ENCODE measurements at places on chromosomes 3 and 15. TPM values are rescaled to one million over a fixed set of nuclear protein-coding genes. Genes with fewer than 3 reads are reported as not detected.

Gene GOLGA8N
- 3.5 TPM for total RNA-seq

Gene HTR3C
- total RNA-seq: not detected

Gene CLCN2
- total RNA-seq: 4.2 TPM

Gene GOLGA6L4
- not detected for total RNA-seq

Gene WDR76
- total RNA-seq: 2.6 TPM

Gene AGBL1
- total RNA-seq: under 0.01 TPM

Gene HTR3E
- total RNA-seq: not detected

Gene GPR156
- not detected for total RNA-seq

Gene GPR27
- total RNA-seq: 5.1 TPM

Gene DUSP7
- total RNA-seq: 1.8 TPM

Gene OXSR1
- 49.9 TPM for total RNA-seq

Gene NRG4
- not detected for total RNA-seq

Gene TMEM207
- not detected for total RNA-seq

Gene GPR87
- total RNA-seq: 0.37 TPM

Gene GOLGA8H
- total RNA-seq: not detected

Gene HOMER2
- 85.8 TPM for total RNA-seq

Gene MESP1
- 60.5 TPM for total RNA-seq

Gene ROBO1
- 17.5 TPM for total RNA-seq

Gene CHST13
- total RNA-seq: 1.4 TPM

Gene FILIP1L
- 97.3 TPM for total RNA-seq

Gene ANKRD63
- 0.37 TPM for total RNA-seq
